Muscle of back (tissue), 13 donors: ENCODE measurements at places on chromosomes 11 and 22.

DNA sequence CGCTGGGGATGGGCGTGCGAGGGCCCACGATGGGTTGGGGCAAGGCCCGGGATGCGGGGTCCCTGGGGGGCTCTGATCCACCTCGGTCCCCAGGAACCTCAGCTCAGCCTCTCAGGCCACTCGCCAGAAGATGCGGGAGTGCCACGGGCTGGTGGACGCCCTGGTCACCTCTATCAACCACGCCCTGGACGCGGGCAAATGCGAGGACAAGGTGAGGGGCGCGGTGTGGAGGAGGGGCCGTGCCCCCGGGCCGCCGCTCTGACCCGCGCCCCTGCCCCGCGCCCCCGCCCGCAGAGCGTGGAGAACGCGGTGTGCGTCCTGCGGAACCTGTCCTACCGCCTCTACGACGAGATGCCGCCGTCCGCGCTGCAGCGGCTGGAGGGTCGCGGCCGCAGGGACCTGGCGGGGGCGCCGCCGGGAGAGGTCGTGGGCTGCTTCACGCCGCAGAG lies 6.3 kb downstream of the PKP3 start:
- no peak for DNase-seq

- no peak for DNase-seq
Measured at GRCh38 chr11:124640666-124641065, 18.0 kb downstream of the TBRG1 start.

DNA sequence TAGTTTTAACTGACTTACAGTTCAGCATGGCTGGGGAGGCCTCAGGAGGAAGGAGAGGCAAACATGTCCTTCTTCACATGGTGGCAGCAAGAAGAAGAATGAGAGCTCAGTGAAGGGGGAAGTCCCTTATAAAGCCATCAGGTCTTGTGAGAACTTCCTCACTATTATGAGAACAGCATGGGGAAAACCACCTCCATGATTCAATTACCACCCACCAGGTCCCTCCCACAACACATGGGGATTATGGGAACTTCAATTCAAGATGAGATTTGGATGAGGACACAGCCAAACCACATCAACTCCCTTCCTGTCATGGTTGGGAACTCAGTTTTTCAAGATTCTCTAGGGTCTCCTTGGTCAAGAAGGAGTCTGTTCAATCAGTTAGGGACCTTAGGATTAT lies 432.9 kb upstream of the CNTN5 start:
- no peak for DNase-seq

DNA sequence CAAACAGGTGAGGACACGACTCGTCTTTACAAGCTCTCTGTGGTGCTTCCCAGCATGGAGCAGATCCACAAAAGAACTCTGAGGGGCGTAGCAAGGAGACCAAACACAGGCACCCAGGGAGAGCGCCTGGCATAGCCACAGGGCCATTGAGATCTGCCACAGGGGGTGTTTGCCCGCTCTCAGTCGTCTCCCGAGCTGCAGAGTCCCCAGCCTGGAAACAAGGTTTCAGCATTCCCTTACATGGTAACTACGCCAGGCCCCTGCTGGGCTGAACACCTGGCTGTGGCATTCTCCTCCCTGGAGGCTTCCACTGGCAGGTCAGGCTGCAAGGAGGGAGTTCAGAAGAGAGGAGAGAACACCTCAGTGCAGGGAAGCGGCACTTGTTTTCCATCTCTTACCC lies 962.1 kb downstream of the NTM start:
- DNase-seq: no peak

- DNase-seq: no peak
Measured at GRCh38 chr11:11611381-11611780, 10.4 kb downstream of the GALNT18 start.

DNA sequence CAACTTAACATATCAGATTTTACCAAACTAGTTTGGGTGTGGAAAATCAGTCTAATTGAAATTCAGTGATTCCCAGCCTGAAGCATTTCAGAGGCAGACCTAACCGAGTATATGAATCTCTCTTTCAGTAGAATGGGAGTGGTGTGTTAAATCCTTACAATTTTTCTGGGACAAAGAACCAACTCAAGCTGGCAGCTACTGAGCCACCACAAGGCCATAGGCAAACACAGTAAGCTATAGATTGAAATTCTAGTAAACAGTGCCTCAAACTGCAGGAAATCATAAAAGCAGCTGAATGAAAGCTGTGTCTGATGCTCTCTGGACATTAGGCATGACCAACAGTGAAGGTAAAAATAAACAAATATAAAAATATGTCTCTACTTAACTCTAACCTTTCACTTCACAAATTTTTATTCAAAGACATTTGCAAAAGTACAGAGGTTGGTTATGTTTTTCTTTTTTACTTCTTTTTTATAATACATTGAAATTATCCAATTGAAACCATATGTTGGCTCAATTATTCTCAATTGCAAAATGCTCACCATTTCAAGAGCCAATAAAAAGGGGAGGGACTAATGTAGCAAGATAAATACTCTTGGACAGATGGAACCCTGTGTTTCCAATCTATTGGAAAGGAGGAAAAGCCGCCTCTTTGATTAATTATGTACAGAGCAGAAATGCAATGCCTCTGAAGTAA lies 35.8 kb upstream of the FIBIN start:
- DNase-seq: no peak

DNA sequence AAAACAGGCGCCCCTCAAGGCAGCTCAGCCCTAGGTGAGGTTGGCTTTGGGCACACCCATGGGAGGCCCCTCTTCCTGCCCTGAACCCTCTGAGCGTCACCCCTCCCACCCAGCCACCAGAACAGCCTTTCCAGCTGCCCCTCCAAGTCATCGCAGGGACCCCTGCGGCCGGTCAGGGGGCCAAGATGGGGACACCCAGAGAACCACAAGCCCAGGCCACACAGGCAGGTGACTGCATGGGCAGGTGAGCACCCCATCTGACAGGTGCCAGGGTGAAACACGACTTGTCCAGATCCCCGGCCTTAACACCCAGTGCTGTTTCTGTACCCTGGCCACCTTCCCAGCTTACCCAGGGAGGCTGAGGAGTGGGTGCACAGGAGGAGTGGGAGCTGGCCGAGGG lies 24.6 kb upstream of the GRAMD4 start:
- DNase-seq: no peak

DNA sequence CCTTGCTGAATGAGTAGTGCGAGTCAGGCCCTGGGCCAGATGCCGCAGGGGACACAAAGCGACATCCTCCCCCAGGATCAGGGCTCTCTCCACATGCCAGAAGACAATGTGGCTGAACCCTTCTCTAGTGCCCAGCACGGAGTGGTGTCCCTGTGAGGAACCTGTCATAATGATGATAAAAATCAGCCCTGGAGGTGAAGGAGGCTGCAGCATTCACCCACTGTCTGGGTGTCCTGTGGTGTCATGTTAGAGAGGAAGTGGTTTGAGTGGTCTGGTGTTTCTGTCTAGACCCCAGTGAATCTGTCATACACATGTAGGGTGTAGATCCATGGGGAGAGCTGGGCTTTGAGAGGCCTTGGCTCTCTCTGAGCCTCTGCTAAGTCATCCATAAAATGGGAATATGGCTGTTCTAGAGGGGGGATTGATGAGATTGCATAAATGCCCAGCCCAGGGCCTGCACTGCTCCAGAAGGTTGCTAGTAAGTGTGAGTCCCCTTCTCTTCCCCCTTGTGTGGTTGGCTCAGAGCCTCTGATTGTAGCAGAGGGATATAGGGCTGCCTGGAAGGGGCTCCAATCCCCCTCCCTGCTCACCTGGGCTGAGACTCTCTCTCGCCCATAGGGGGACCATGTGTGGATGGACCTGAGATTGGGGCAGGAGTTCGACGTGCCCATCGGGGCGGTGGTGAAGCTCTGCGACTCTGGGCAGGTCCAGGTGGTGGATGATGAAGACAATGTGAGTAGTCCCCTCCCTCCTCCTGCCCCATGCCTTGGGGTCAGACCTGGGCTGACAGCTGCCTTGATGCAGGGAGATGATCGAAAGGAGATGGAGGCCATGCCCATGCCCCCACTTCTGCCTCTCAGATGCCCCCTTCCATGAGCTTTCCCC lies 14.3 kb downstream of the MYO7A start:
- DNase-seq: no peak

- peak; percentile 57 for DNase-seq
Measured at GRCh38 chr11:122306831-122307391, 190.9 kb upstream of the BLID start.

- DNase-seq: no peak
Measured at GRCh38 chr22:22716136-22716665, 71.8 kb downstream of the GGTLC2 start.

- no peak for DNase-seq
Measured at GRCh38 chr11:45704635-45705034, 39.2 kb upstream of the CHST1 start.

DNA sequence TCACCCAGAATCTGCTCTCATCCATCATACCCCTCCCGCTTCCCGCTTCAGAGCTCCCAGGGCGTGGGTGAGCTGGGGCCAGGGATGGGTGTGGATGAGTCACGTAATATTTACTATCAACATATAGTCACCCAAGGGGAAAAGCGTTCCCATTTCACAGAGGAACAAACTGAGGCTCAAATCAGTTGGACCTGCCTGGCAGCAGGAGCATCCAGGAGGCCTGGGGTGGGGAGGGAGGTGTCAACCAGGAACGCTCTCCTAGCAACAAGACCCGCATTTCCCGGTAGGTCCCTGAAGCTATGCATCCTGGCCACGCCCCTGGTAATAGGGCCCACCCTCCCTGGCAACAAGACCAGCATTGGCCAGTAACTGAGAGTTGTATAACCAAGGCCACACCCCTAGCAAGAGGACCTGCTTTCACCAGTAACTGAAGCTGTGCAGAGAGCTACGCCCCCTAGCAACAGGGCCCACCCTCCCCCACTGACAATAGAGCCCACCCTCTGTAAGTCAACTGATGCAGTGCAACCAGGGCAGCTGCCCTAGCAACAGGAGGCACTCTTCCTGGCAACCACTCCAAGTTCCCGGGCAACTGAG lies 32.7 kb upstream of the TXNRD2 start:
- peak; percentile 53 for DNase-seq

GRCh38 chr11:7645206-7645605 lies 28.1 kb downstream of the CYB5R2 start:
- no peak for DNase-seq

DNA sequence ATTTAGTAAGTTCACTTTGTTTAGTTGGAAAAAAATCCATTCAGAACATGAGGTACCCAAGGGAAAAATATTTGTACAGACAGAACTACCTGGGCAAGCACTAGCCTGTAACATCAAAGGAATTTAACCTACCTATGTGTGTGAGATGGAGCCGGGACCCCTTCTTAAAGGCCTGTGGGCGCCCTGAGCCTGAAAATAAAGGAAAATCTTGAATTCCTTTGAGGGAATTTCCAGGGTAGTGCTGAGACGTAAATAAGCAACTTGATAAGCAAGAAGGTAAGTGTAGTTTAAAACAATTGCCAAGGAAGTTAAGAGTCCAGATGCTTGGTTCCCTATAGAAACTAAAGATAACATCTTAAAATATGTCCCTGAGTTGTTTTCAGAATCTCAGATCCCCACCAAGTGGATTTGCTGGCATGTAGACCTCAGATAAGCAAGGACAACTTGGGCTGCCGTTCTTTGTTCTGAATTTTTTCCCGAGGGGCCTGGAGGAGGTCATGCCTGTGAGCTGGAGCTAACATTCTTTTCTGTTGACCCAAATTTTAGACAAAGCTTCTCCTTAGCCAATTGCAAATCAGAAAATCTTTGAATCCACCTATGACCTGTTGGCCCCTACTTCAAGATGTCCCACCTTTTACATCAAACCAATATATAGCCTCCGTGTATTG lies 31.0 kb downstream of the MED17 start:
- DNase-seq: no peak

- DNase-seq: peak; percentile 56
Measured at GRCh38 chr11:118606844-118607228, 579 bp upstream of the PHLDB1 start.

- DNase-seq: no peak
Measured at GRCh38 chr22:27215871-27216270, 558.5 kb downstream of the MIAT start.

- no peak for DNase-seq
Measured at GRCh38 chr11:16154715-16155396, 201.5 kb downstream of the SOX6 start.

DNA sequence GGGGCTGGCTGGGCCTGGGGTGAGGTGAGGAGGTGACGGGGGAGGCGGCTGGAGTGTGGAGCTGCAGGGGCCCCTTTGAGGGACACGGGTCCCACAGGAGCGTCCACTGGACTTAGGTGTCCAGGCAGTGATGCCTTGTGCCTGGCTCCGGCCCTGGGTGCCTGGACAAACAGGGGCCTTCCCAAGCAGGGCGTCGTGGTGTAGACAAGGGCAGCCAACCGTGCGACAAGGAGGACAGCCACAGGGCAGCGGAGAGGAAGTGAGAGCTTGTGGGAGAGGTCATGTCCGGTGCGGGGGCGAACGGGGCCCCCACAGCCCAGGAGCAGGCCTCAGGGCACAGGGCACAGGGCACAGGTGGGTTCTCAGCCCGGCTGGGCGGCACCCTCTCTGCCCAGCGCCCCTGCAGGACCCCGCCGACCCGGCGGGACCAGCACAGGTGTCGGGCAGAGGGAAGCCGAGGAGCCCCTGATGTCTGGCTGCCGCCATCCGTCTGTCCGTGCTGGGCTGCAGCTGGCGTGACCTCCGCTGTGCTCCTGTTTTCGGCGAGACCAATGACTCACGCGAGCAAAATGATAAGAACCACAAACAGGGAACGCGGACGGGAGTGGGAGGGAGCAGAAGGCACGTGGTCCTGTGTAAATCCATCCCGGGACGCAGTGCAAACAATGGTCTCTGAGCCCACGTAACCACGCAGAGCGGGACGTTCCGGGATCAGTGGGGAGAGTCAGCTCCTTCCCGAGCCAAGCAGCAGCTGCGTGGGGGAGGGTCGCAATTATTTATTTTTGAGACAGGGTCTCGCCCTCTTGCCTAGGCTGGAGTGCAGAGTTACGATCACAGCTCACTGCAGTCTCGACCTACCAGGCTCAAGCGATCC lies 49.1 kb upstream of the A4GALT start:
- DNase-seq: peak; percentile 37

DNA sequence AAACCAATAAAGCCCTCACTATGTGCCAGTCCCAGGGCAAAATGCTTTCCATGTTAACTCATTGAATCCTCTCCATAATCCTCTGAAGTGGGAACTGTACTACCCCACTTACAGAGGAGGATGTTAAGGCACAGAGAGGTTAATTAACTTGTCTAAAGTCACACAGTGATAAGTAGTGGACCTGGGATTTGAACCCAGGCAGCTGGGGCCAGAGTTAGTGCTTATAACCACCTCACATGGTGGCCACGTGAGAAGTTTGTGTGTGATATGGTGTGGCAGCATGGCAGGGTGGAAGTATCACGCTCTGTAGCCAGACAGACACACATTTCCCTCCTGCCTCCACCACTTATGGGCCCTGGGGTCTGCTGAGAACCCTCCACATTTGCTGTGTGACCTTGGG lies 16.5 kb downstream of the PARVG start:
- no peak for DNase-seq

DNA sequence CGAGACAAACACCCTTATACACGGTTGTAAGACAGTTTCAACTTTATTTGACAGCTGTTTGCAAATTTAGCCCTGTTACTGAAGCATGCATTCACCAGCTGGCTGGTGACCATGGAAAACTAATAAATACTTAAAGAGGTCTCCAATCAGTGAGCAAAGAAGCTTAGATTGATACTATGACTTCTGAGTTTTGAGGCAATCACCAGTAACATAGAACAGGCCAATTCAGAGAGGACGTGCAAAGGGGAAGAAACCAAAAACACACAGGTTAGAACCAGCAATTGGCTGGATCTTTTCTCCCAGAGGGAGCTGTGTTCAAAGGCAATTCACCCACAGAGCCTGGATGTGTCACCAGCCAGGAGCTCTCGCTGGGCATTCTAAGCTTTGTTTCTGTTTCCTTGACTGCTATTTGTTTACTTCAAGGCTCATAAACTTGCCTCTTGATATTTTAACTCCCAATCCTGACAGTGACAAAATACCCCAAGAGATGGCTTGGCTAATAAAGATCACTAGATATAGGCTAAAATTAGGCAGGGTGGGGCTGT lies 113.6 kb upstream of the MTMR2 start:
- DNase-seq: no peak
